Occipital lobe (tissue), 3 donors: ENCODE measurements at places on chromosomes 6 and 20. TPM values are rescaled to one million over a fixed set of nuclear protein-coding genes. Genes with fewer than 3 reads are reported as not detected.

MLN gene
- not detected for total RNA-seq

SLCO4A1 gene
- 1.6 TPM for total RNA-seq

DTD1 gene
- 84.2 TPM for total RNA-seq

KCTD20 gene
- 79.9 TPM for total RNA-seq

- no peak for DNase-seq
These were observed 110.9 kb downstream of the HFE start for GRCh38 chr6:26197933-26198721.

GRCh38 chr20:62589150-62589498 lies 53.2 kb upstream of the SLCO4A1 start:
- DNase-seq, result no peak

DNA sequence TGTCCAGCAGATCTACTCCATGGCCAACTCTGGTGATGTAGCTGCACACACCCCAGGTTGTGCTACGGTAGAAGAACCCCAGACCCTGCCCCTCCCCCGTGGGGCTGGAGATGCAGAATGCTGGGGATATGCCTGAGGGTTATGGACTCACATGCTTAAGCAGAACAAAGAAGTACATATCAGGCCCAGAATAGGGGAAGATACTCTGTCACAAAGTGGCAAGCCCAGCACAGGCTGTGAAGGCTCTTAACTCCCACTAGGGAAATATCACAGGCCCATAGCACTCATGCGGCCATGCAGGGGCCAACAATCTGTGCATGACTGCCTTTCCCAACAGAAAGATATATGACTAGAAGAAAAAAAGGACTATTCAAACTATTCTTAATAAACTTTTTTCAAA lies 234.9 kb downstream of the KCNQ5 start:
- DNase-seq, result no peak

DNA sequence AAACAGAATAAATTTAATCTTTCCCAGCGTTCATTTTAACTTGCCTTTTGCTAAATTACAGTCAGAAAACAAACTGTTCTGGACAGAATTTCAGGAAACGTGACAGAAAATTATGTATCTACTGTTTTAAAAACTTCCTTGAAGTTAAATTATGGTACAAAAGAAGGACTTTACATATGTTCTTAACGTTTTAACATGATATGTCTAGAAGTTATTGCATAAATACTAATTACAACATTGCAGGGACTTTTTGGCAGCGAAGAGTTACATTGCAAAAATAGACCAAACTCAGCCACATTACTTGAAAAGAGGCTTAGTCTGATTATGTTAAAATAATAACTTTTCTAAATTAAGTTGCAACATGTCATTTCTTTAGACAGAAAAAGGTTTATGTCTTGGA lies 142.1 kb upstream of the IMPG1 start:
- DNase-seq, result no peak

DNA sequence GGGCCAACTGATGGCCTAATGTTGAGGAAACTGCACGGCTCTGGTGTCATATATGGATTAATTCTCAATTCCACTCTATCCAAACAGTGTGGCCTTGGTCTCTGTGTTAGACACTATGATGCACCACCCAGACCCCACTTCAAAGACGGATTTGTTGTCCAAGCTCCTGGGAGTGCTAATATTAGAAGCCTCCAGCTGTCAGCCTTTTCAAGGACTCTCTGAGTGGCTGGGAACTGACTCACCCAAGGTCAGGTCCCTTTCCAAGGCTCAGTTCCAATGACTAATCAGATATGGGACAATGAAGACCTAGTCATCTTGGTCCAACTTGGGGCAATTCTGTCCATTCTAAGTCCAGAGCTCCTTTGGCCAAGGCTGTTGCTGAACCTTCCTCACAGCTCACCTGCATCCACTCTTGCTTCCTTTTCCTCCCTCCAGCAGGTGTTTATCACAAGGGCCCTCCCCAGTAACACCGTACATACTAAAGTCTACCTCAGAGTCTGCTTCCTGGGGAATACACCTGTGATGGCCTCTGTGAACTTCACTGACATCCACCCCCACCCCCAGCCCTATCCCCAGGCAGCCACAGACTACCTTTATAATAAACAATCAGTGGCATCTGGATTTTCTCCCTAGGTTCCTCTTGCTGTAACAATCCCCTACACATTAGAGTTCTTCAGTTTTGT lies 7.2 kb upstream of the IL20RA start:
- DNase-seq, result no peak
